ENCODE measurements at places on chromosomes 3 and 15.
A peak's percentile ranks its signal among the peaks of the same experiment; 100 is the strongest.

DNA sequence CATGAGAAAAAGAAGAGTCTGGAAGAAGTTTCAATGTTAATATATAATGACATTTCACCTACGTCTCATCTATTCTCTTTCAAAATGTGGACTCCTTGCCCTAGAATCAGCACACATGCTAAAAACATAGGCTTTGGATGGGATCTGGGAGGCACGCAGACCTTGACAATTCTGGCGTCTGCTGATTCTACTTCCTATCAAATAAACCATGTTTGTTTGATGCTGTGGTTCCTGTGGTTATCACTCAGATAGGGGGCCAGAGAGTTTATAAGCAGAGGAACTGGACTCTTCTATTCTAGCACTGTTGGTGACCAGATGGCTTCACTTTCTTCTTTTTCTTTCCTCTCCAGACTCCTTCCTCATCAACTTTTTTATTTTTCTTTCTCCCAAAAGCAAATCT, 336.8 kb downstream of the DIPK2A start:
- no peak for DNase-seq

DNA sequence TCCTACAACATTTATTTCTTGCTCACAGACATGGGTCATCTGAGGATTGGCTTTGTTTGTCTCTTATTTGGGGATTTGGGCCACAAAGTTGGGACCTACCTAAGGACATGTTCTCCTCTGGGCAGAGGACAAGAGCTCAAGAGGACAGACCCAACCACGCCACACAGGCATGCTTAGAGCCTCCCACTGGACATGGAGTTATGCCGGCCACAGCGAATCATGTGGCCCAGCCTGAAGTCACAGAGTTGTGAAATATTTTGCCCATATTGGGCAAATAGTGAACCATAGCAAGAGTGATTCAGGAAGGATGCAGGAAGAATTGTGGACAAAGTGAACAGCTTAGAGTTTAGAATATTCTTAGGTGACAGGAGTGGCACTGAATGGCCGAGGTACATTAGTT, 9.9 kb downstream of the TRAK1 start:
- DNase-seq: peak; percentile 28

DNA sequence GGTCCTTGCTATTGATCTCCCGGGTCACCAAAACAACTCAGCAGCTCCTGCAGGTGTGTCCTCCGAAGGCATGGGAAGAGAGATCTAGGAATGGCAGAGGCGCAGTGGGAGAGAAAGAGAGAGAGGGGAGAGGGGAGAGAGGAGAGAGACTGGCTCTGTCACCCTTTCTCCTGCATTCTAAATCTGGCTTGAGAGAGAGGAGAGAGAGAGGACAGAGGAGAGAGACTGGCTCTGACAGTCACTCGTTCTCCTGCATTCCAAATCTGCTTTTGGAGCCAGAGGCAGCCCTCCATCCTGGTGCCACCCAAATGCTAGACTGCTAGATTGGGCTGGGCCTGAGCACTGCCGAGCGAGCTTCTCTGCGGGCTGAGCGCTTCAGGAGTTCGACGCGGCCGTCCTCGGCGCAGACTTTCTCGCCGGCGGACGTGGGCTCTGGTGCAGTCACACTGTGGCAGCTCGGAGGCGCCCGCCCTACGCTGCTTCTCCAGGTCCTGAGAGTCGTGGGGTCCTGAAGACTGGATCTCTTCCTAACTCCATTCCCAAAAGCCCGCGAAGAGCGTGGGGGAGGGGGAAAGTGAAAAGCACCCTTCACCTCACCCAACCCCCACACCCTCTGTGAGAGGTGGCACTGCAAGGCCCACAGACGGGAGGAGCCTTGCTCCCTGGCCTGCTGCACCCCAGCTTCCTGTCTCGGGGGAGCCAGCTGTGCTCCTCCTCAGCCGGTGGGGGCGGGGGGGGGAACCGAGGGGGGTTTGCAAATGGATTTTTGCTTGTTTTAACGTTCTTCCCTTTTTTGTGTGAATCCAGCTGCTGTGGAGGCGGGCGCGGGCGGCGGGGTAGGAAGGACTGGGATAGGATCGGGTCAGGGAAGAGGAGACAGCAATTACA, 222.3 kb downstream of the MEIS2 start:
- no peak for DNase-seq

DNA sequence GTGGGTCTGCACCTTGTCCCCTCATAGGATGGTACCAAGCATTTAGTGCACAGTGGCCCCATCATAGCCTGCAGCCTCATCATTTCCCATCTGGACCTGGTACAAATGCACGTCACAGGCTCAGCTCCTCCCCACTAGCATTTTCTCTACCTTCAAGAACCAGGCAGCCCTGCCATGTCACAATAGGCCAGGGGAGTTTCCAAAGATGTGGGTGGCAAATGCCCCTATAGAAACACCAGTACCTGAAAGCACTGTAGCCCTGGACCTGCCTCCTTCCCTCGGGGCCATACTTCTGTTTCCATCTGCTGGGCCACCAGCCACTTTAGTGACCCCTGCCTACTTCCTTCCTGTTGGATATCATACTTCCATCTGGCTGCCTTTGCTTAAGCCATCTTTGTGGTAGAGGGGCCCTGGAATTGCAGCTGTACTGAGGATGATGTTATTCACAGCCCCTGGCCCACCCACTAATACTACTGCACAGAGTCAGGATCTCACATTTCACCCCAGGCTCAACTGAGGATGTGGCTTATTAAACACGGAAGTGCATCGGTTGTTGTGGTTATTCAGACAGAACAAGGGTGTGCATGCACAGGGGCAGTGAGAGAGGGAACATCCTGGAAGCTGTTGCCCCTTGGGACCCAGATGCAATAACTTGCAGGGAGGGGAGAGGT, 3.8 kb downstream of the TCTA start:
- DNase-seq: no peak

- peak; percentile 26 for DNase-seq
Observed at GRCh38 chr15:29066838-29067237, 181.1 kb downstream of the APBA2 start.

GRCh38 chr15:69979262-69979661, 118.5 kb downstream of the TLE3 start:
- DNase-seq: no peak

Measured in mesenteric fat pad (tissue), 1 donor.